Urinary bladder (tissue), 4 donors: ENCODE measurements at places on chromosomes 1 and 21. TPM values are rescaled to one million over a fixed set of nuclear protein-coding genes. Genes with fewer than 3 reads are reported as not detected.

GRCh38 chr1:34268311-34268954 lies 91.7 kb downstream of the C1orf94 start:
- DNase-seq, result no peak

GRCh38 chr1:53091841-53092645 lies 30.0 kb downstream of the PODN start:
- no peak for DNase-seq

DNA sequence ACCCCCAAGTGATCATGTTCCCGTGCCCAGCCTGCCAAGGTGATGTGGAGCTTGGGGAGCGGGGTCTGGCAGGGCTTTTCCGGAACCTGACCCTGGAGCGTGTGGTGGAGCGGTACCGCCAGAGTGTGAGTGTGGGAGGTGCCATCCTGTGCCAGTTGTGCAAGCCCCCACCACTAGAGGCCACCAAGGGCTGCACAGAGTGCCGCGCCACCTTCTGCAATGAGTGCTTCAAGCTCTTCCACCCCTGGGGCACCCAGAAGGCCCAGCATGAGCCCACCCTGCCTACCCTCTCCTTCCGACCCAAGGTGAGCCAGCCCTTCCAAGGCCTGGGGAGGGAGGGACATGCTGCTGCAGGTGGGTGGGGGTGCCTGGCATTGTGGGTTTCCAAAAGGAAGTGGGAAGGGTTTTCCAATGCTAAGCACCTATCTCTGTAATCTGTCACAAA lies 2.3 kb downstream of the TRIM46 start:
- no peak for DNase-seq

DNA sequence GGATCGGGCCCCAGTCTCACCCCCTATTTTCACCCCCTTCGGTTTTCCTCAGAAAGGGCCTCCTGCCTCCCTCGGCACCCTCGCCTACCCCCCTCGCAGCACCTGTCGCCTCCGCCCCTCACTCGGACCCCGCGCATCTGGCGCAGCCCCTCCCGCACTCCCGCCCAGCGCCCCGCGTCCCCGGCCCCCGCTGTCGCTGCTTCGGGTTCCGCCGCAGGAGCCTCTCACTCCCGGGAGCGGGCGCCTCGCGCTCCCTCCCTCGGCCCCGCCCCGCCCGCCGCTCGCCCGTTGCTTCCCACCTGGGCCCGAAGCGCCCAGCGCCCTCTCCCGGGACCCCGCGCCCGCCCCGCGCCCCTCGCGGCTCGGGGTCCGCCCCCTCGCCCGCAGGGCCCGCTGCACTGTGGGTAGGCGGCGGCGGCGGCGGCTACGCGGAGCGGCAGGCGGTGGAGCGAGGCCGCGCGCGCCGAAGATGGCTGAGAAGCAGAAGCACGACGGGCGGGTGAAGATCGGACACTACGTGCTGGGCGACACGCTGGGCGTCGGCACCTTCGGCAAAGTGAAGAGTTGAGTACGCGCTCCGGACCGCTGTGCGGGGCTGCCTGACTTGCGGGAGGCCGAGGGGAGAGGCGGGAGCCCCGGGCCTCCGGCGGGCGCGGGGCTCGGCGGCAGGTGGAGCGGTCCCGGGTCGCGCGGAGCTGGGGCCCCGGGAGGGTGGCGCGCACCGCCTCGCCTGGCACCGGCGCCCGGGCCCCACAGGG lies at the start of gene PRKAA2:
PRKAA2 (plus strand) TSS at position 396 of the 758 bp plus-strand sequence; CDS start at position 470, 74 bp downstream.
- no peak for DNase-seq

Gene HMCN1
- total RNA-seq, result 36.9 TPM

- no peak for DNase-seq
Measured at GRCh38 chr1:40462956-40463590, 12.8 kb downstream of the ZFP69B start.
